ENCODE measurements at places on chromosomes 13 and 19. TPM values are rescaled to one million over a fixed set of nuclear protein-coding genes. Genes with fewer than 3 reads are reported as not detected.

ATP12A gene
- total RNA-seq = not detected

SPINT2 gene
- 16.1 TPM for total RNA-seq

DENND1C gene
- total RNA-seq = 4.1 TPM

C19orf44 gene
- 5.1 TPM for total RNA-seq

POU2F2 gene
- 1.1 TPM for total RNA-seq

ZNF729 gene
- not detected for total RNA-seq

CELF5 gene
- total RNA-seq = not detected

CCDC194 gene
- total RNA-seq = not detected

ZNF541 gene
- not detected for total RNA-seq

OR7A5 gene
- total RNA-seq = not detected

C19orf38 gene
- not detected for total RNA-seq

IQCN gene
- 3.5 TPM for total RNA-seq

MYPOP gene
- 3.3 TPM for total RNA-seq

SHISA2 gene
- 0.51 TPM for total RNA-seq

KLK5 gene
- not detected for total RNA-seq

GDF15 gene
- 1.7 TPM for total RNA-seq

MYO1F gene
- 32.4 TPM for total RNA-seq

ZNF534 gene
- total RNA-seq = 1.5 TPM

ZNF730 gene
- 5.3 TPM for total RNA-seq

SIGLEC14 gene
- 4.6 TPM for total RNA-seq

C1QTNF9B gene
- not detected for total RNA-seq

COX7A1 gene
- 18.2 TPM for total RNA-seq

EDDM13 gene
- not detected for total RNA-seq

TEX26 gene
- total RNA-seq = 0.51 TPM

EBI3 gene
- 20.7 TPM for total RNA-seq

MVB12A gene
- total RNA-seq = 61.7 TPM

PNMA8B gene
- 3.3 TPM for total RNA-seq

SCN1B gene
- 18.1 TPM for total RNA-seq

PRR12 gene
- 5.4 TPM for total RNA-seq

WDR62 gene
- total RNA-seq = not detected

KLHL1 gene
- not detected for total RNA-seq

ACP7 gene
- not detected for total RNA-seq

NXNL1 gene
- 1.3 TPM for total RNA-seq

PNMA8A gene
- 0.68 TPM for total RNA-seq

HPN gene
- 3.8 TPM for total RNA-seq

B3GNT8 gene
- total RNA-seq = 3.1 TPM

GTF2F1 gene
- total RNA-seq = 36.3 TPM

FUT2 gene
- total RNA-seq = not detected

All from subcutaneous adipose tissue (tissue), 4 donors.